Hair follicle dermal papilla cell (primary cell): ENCODE measurements at places on chromosomes 3 and 15. TPM values are rescaled to one million over a fixed set of nuclear protein-coding genes. Genes with fewer than 3 reads are reported as not detected.

SLC22A14 gene
- 0.16 and 0.49 TPM in 2 replicates for total RNA-seq

GOLGA8S gene
- total RNA-seq, result not detected in 2 replicates

DUOXA2 gene
- total RNA-seq, result not detected in 2 replicates

NDUFB4 gene
- 18.2 and 20.3 TPM in 2 replicates for total RNA-seq

GSK3B gene
- total RNA-seq, result 69.6 and 71.4 TPM in 2 replicates
